ENCODE measurements at places on chromosomes 2 and 18. TPM values are rescaled to one million over a fixed set of nuclear protein-coding genes. Genes with fewer than 3 reads are reported as not detected.

Gene PSD4
- total RNA-seq, result 272 TPM

Gene LRRC30
- total RNA-seq, result not detected

Gene IGFBP5
- total RNA-seq, result not detected

Gene ALPP
- not detected for total RNA-seq

Gene NEU2
- total RNA-seq, result not detected

Gene PAX8
- 1.7 TPM for total RNA-seq

Gene C1GALT1C1L
- total RNA-seq, result not detected

Gene RMDN2
- total RNA-seq, result 2.3 TPM

Gene TSPYL6
- not detected for total RNA-seq

Gene IGFBP2
- total RNA-seq, result 1.2 TPM

Data from activated CD4-positive, alpha-beta memory T cell treated with anti-CD3 and anti-CD28 coated beads, Interleukin-2, amount 10 ng/mL, durations not matched to agents 7 days and 5 days (primary cell).